IgD-negative memory B cell (primary cell): ENCODE measurements at places on chromosomes 2 and 18. TPM values are rescaled to one million over a fixed set of nuclear protein-coding genes. Genes with fewer than 3 reads are reported as not detected.

The TGFBRAP1 gene
- 23.2 TPM for polyA plus RNA-seq

The MCM6 gene
- 8.2 TPM for polyA plus RNA-seq

The GREB1 gene
- polyA plus RNA-seq = not detected

The COL3A1 gene
- polyA plus RNA-seq = not detected

The PSMA8 gene
- 4.1 TPM for polyA plus RNA-seq

The RNF125 gene
- polyA plus RNA-seq = 11.7 TPM

The SCYGR4 gene
- not detected for polyA plus RNA-seq

The CYS1 gene
- polyA plus RNA-seq = not detected

The LRRTM4 gene
- polyA plus RNA-seq = not detected

The IKZF2 gene
- 0.09 TPM for polyA plus RNA-seq

The RNF144A gene
- polyA plus RNA-seq = 0.83 TPM

The POLE4 gene
- 181 TPM for polyA plus RNA-seq

The UGT1A10 gene
- polyA plus RNA-seq = not detected

The MCFD2 gene
- polyA plus RNA-seq = 25.2 TPM

The MTCL1 gene
- 0.28 TPM for polyA plus RNA-seq

The FER1L5 gene
- polyA plus RNA-seq = not detected

The MYO5B gene
- 1.2 TPM for polyA plus RNA-seq

The TNFAIP6 gene
- polyA plus RNA-seq = not detected
